Stimulated activated CD8-positive, alpha-beta memory T cell treated with anti-CD3 and anti-CD28 coated beads, Interleukin-4, amount 100 ng/mL, for 1 hour (primary cell): ENCODE measurements at places on chromosomes 12 and 14.

DNA sequence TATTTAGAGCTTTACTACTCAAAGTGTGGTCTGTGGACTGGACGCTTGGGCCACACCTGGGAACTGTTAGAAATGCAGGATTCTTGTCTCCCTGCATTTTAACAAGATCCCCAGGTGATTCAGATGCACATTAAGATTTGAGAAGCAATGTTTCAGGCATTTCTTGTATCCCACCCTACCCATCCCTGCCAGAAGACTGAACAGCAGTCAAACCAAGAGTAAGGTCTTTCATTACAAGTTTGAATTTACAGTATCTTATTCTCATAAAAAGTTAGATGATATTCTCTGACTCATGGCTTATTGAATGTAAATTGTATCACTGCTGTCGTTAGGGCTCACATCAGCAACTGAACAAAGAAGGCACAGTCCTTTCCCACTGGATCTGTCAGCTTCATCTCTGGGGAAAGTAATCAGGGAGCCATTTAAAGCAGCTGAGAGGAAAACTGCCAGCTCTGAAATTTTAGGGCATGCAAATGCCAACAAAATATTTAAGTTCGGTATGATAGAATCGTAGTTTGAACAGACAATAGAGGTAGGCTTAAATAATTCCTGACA is 141.1 kb downstream of the AKAP6 start:
- no peak for DNase-seq

DNA sequence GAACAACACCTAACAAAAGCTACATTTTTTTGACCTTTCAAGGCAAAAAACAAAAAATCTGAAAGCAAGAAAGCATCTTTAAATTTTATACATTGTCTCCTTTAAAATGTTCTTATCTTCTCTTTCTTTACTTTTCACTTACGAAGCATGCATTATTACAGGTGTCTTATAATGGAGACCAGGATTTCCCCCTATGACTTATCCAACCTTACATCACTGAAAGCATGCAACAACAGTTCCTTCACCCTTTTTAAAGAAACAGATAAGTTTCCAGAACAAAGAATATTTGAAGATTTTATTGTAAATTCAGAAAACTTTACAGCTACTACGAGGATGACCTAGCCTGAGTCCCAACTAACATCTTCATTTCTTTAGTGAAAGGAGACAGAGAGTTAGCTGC is 277.2 kb downstream of the AKAP6 start:
- DNase-seq = no peak

DNA sequence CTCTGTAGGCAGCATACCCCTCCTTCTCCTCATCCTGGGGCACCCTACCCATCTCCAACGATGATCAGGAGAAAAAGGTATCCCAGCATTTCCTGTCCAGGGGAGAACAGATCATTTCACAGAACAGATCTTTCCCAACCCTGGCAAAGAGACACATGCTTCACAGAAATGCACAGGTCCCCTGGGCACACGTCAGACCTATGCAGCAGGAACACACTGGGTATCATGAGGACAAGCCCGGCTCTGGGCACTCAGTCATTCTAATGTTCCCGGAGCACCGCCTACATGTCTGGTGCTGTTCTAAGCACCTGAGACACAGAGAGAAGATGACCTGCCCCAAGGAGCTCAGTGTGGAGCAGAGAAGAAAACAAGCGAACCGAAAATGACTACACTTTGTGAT is 56.2 kb downstream of the ACTN1 start:
- no peak for DNase-seq

DNA sequence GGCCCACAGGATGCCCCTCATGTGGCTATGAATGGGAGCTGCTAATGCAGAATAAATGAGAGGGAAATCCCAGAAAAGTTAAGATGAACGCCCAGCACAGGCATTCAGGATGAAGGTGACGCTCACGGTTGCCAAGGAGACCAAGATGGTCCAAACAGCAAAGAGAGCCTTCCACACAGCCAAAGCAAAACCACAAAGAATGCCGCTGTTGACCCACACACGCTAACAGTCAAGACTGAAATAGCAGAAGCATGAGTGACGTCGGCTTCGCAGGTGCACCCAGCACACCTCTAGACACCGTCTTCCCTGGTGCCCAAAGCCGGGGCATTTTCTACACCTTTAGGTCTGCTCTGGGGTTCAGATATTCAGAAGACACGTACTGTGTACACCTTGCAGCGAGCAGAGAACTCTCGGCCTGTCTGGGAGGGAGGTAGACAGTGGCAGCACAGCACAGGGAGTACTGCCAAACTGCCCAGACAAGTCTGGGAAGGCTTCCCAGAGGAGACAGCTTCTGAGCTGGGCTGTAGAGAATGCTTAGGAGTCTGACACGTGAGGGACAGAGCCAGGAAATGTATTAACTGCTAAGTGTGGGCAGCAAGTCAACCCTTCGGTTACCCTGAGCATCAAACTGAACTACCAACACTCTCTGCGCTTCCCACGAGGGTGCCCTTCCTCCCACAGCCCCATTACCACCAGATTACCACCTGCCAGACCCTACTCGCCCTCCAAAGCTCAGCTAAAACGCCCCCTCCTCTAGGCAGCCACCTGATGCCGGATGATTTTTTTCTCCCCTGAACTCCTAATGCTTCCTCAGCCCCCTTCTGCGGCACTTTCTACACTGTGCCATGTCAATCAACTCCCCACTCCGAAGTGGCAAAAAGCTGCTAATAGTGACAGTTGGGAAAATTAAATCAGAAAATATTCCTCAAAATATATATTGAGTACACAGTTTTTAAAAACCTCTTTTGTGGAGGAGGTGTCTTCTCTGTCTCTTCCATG is 50.1 kb downstream of the CCDC88C start:
- no peak for DNase-seq

GRCh38 chr12:117408161-117408791 is 46.9 kb upstream of the NOS1 start:
- DNase-seq = no peak

GRCh38 chr14:105989566-105990302 is 463.4 kb downstream of the TMEM121 start:
- DNase-seq = no peak

- no peak for DNase-seq
These were observed 71.9 kb downstream of the CRACR2A start for GRCh38 chr12:3680919-3681594.

DNA sequence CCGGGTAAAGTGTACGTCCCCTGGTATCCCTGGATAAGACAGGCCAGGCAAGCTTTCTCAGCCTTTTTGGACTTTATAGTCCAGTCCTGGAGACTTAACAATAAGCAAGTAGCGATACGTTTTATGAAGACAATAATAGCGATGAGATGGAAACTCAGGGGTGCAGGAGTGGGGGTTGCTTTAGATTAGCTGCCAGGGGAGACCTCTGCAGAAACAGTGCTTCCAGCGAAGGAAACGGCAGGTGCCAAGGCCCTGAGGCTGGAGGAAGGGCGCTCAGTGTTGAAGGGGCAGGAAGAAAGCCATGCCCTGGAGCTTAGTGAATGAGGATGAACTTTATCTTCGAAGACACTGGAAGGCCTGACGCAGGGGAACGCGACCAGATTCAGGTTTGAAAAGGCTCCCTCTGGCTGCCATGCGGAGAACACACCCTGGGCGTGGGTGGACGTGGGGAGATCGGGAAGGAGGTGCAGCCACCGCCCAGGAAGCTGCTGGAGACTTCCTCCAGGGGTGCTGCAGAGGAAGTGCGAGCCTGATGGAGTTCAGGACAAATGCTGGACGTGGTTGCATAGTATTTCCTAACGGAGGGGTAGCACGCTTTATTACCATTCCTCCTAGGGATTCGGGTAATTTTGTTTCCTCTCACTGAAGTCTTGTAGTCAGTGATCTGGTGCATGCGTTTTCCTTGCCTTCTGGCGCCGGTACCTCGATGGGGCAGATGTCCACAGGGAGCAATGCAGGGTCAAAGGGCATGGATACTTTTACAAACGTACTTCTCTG is 26.1 kb upstream of the UBC start:
- DNase-seq = peak; percentile 48

DNA sequence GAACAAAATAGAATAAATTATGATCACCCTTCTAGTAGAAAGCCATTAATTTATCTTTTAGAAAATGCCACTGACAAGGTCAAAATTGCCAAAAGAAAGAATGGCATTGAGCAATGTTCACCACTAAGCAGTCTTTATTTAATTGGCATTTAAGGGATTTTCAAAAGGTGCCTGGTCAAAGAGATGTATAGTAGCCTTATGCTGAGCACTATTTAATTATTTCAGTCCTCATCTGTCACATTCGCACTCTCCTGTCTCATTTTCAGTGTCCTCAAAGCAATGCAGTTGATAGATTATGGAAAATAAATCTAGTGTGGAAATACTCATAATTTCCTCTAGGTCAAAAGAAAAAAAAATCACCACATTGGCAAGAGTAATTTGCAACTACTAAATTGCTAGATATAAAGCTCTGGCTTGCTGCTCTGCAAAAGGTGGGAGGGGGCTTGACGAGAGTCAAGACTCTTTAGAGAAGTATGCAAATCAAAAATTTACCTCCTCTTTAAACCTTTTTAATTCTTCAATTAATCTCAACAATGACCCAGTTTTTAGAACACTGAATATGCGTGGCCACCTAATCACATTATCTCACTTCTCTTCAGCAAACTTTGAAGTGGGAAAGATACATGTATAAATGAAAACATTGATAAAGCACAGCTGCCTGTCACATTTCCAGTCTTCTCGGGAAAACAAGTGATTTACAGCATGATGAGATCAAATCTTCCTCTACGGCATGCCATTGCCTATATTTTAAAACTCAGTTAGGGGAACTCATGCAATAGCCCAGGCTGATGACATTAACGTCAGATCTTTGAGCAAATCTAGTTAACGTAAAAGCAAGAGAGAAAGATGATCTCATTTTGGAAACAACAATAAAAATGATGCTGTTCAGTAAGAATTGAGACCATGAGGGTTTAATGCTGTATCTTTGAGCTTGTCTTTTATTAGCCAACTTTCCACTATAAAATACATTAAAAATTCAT is 373.1 kb upstream of the DCN start:
- no peak for DNase-seq

DNA sequence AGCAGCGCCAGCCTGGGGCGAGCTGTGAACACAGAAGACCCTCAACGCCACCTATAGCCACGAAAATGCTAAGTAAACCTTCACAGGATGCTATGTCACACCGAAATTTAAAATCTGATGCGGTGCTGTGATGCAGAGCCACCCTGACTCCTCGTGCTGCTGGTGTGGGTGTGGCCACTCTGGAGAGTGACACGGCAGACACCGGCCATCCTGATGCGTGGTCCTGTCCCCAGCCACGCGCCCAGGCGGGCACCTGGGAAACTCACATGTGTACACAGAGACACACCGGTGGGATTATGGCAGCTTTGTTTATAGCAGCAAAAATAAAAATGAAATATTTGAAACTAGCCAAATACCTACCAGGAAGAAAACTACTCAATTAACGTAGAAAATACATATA is 138.3 kb upstream of the SFSWAP start:
- no peak for DNase-seq

GRCh38 chr14:44168566-44168965 is 338.5 kb downstream of the FSCB start:
- no peak for DNase-seq

GRCh38 chr12:51714666-51715065 is 123.6 kb downstream of the SCN8A start:
- DNase-seq = no peak

GRCh38 chr12:72369423-72369959 is 97.3 kb downstream of the TRHDE start:
- no peak for DNase-seq

- no peak for DNase-seq
These were observed 614 bp downstream of the FKBP3 start for GRCh38 chr14:45133683-45134050.

GRCh38 chr12:12715128-12715458 is 2.1 kb upstream of the CDKN1B start:
- no peak for DNase-seq

DNA sequence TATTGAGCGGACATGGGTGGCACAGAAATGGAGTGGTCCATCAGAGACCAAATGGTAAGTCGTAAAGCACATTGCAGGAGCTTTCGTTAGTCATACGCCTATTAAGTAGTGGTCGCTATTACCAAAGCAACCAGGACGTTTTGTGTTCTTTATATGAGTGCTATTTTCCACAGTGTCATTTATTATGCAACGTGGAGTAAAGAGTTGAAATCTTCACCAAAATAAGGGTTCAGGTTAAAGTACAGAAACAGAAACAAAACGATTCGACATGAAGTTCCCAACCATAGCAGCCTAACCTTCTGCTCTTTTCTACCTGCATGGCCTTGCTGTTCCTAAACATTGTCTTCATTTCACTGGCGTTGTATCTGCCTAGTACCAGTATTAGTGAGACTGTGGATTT is 20.1 kb upstream of the FGD4 start:
- no peak for DNase-seq

GRCh38 chr12:66775871-66776270 is 97.0 kb upstream of the GRIP1 start:
- no peak for DNase-seq

- DNase-seq = no peak
These were observed 127.2 kb downstream of the SLC15A5 start for GRCh38 chr12:16150276-16150675.

DNA sequence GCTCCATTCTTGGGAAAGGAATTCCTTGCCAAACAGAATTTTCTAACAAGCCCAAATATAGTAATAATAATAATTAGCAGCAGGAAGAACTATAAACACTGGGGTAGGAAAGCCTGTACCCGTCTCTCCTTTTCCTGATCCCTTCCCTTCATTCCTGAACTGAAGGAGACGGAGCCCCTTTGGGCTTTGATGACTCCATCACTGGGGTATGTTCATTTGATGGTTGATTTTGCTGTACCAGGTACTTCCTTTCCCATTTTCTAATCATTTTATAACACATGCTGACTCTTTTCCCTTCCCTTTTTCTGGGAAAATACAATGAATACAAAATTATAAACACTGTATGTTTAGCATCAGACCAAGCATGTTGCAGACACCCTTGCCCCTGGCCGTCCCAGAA is 3.6 kb upstream of the RCOR1 start:
- no peak for DNase-seq

DNA sequence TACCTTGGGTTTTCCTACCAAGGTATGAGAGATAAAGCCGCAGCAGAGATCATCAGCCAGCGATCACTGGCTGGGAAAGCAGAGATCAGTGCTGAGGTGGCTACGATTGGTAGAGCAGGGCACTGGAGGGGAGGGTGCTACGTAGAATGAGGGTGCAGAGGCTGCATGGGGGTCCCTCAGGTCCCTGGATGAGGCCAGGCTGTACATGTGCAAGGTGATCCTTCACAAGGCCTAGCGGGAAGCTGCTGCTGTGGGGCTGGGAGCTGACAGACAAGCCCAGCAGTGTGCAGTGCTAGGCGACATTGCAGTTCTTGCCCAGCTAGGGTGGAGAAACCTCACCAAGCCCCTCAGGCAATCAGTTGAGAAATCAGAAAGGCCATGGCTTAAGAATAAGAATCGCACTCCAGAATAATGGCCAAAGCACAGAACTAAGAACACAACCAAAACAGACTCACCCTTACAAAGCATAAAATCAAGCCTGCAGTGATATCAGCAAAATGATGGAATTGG is 37.2 kb upstream of the GPR132 start:
- DNase-seq = no peak

- no peak for DNase-seq
These were observed 7.9 kb upstream of the ITFG2 start for GRCh38 chr12:2804393-2805142.

GRCh38 chr12:24135158-24135850 is 185.8 kb upstream of the SOX5 start:
- no peak for DNase-seq
